ENCODE measurements at places on chromosomes 12 and 14.

- DNase-seq = no peak
Observed at GRCh38 chr12:122187466-122187865, 4.5 kb downstream of the LRRC43 start.

DNA sequence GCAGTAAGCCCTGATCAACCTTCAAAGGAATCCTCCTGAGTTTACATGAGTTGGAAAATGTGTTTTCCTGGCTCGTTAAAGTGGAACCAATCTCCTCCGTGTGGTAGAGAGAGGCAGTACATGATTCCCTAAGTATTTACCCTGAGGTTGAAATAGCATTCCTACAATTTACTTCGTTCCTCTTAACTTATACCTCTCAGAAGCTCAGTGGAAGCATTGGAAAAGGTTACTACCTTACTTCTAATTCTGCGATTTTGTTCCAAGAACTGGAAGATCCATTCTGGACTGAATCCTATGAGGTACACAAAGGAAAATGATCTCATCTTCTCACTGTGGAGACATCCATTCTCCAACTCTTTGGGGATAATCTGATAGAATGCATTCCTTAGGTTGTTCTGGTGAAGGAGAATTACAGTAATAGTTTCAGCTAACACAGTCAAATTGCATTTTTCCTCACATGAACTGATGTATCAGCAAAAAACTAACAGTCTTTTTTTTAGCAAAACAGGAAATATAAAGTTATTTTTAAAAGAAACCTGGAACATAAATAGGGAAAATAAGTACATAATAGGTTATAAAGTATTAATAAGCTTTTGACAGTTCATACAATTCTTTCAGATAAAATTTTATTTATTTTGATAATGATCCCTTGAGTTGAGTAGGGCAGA, 475.6 kb downstream of the PDZRN4 start:
- no peak for DNase-seq

GRCh38 chr12:21265932-21266331, 68.8 kb downstream of the SLCO1A2 start:
- peak; percentile 71 for DNase-seq

GRCh38 chr12:55733021-55733555, 4.3 kb upstream of the CD63 start:
- no peak for DNase-seq

DNA sequence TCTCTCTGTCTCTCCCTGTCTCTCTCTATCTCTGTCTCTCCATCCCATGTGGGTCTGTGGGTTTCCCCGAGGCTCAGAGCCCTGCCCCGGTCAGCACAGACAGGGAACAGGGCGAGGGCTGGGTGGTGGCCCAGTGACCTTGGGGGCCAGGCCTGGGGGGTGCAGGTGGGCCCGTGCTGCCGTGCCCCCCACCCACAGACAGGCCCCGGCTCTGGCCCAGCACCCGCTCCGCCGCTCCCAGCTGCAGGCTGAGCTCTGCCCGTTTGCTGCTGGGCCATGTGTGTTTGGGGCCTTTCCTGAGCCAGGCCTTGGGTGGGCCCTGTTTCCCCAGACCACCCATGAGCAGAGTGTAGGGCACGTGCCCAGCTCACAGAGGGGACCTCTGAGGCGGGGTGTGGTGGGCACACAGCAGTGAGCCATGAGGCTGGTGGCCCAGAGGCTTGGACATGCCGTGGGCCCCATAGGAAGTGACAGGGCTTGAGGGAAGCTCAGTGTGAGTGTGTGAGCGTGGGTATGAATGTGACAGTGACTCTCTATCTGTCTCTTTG, 51.0 kb downstream of the TMEM121 start:
- DNase-seq = no peak

- DNase-seq = no peak
Observed at GRCh38 chr12:54593135-54593534, 4.7 kb upstream of the PPP1R1A start.

- no peak for DNase-seq
Observed at GRCh38 chr12:95116341-95116740, 42.9 kb upstream of the NR2C1 start.

- DNase-seq = no peak
Observed at GRCh38 chr12:95096852-95097251, 23.4 kb upstream of the NR2C1 start.

DNA sequence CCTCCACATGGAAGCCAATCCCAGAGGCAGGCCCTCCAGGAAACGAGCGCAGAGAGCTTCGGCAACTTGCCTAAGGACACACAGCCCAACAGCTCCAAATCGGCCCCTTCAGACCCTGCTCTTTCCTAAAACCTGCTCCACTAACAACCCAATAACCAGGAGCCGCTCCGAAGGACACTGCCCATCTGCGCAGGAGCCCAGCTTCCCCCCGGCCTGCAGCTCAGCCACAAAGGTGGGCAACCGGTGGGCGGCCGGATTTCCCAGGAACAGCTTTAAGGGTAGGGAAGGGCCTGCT, 13.6 kb downstream of the RAB35 start:
- no peak for DNase-seq

GRCh38 chr12:11228296-11228879, 41.1 kb downstream of the PRB3 start:
- DNase-seq = peak; percentile 58

DNA sequence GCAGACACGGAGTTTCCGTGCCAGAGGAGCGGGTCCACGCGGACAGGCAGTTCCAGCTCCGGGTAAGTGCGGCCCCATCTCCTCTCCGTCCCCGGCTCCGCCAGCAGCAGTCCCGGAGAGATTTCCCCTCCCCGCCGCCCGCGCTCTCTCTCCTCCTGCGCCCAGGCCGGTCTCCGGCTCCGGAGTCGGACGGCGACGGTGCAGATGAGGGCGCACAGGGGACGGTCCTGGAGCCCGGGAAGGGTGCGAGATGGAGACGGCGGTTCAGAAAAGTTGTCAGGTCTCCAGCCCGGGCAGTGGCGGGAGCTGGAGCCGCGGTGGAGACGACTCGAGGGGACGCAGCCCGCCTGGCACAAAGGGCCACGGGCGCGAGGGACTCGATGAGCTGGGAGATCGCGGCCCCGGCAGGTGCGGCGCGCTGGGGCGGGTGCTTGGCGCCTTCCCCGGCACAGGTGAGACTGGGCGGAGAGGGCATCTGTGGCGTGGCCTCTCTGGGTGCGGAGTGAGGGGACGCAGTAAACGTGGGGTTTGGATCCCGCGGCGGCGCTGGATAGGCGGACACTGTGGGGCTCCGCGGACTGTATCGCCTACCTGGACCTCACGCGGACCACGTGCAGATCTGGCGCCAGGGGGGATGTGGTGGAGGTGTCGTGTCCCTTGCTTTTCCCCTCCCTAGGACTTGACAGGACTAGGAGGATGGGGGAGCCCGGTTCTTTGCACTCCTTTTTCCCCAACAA, 1540.3 kb upstream of the TMEM132C start:
- no peak for DNase-seq

- peak; percentile 94 for DNase-seq
Observed at GRCh38 chr12:6613776-6614512, 6.8 kb upstream of the CHD4 start.

- DNase-seq = no peak
Observed at GRCh38 chr12:83574142-83574541, 887.4 kb downstream of the TMTC2 start.

DNA sequence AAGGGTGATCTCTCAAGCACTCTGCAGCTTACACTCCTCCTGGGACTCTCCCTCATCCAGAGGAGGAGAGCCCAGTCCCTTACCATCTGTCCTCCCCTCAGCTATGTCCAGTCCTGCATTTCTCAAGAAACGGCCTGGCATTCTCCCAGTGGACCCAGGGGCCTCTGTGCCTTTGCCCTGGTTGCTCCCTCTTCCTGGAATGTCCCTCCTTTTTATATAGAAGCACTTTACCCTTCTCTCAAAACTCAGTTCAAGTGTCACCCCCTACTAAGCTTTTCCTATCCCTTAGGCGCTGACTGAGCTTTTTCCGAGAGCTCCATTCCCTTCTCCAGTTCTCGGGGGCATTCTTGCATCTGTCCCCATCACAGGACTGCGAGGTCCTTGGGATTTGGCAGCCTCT, 8.9 kb upstream of the GLRX5 start:
- no peak for DNase-seq

DNA sequence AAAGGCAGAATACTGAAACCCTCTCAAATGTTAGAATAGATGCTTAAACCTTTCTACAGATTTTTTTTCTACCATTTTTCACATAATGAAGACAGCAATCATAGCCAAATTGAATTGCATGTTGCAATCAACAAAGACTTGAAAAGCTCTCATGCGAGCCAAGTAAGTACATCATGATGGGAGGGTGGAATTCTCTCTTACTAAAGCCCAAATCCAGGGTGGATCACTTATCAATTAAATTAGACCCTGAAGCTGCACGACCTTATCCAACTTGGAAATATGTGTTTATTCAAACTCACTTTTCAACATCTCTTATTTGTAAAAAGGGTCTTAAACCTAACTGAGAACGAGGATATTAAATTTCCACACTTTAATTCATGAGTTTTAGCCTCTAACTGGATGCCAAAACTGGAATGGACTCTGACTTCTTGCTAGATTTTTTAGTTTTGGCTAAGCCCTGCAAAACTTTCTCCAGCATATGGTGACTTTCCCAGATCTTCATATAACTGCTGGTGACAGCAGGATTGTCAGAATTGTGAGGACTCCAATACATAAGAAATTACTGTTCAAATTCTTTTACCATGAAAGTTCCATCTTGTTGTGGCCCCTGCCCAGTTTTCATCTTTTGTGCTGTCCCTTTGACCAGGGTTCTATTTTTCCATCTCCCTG, 53.6 kb downstream of the HECTD4 start:
- DNase-seq = no peak

- peak; percentile 13 for DNase-seq
Observed at GRCh38 chr12:27711317-27711682, 668 bp downstream of the MRPS35 start.

DNA sequence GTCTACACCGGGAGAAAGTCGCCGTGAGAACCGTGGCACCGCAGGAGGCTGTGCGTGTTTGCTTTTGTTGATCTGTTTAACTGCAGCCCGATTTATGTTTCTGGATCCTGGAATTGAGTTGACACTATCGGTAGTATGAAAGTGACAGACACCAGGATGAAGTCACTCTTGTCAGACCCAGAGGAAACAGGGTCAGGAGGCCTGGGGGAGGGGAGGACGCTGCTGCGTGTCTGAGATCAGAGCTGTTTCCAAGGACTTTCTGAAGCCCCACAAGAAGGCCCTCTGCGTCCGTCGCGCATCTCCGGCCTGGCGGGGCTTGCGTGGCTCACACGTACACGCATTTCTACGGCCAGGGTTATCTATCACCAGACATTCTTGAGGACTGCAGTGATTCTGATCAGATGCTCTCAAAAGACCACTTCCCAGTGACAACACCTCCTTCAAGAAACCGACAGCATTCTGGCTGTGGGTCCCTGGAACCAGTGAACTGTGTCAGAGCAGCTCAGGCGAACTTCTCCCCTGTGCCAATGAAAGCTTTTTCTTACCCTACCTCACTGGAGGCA, 263.4 kb downstream of the ADGRD1 start:
- DNase-seq = no peak

- no peak for DNase-seq
Observed at GRCh38 chr14:74891870-74892269, 10.2 kb downstream of the DLST start.

DNA sequence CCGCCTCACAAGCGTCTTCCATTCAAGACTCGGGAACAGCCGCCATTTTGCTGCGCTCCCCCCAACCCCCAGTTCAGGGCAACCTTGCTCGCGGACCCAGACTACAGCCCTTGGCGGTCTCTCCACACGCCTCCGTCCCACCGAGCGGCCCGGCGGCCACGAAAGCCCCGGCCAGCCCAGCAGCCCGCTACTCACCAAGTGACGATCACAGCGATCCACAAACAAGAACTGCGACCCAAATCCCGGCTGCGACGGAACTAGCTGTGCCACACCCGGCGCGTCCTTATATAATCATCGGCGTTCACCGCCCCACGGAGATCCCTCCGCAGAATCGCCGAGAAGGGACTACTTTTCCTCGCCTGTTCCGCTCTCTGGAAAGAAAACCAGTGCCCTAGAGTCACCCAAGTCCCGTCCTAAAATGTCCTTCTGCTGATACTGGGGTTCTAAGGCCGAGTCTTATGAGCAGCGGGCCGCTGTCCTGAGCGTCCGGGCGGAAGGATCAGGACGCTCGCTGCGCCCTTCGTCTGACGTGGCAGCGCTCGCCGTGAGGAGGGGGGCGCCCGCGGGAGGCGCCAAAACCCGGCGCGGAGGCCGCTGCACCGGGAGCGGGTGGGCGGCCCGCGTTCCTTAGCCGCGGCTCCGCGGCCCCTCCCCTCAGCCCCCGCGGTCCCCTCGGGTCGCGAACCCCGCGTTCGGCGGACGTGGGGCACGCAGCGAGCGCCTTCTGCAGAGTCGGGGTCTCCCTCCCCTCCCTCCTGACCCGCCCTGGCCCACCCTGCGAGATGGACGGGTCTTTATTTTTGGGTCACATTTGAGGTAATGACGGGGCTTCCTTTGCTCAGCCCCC, at the start of gene UBC:
TSS of gene UBC (minus strand) at position 259 of the 847 bp plus-strand sequence. CDS start 879 bp downstream, outside the sequence.
- no peak for DNase-seq

DNA sequence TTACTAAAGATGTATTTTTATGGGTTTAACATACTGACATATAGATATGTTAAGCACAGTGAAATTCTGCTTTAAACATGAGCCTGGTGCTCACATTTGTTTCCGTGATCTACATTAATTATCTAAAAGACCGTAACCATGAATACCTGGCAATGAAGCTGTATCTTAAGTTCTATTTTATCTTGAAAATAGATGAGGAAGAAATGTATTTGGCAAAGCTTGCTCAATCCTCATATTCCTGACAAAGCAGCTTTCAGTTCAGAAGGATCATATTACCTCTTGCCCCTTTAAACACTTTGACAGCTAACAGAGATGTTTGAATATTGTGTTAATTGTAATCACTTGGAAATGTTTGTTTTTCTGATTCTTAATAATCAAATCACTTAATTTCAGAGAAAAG, 9.8 kb downstream of the EPYC start:
- no peak for DNase-seq

GRCh38 chr14:29937116-29937515, 9.5 kb upstream of the PRKD1 start:
- DNase-seq = no peak

DNA sequence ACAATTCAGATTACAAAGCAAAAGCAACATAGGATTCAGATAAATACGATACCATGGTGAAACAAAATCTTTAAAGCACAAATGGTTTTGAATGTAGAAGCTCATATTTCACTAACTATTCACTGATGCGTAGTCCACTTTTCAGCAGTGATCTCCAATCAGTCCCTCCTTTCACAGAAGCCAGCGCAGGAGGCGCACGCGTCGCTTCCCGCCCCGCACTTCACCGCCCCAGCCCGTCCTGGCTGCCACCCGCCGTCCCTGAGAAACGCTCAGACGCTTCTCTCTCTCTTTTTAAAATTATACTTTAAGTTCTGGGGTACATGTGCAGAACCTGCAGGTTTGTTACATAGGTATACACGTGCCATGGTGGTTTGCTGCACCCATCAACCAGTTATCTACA, 19.8 kb upstream of the CHFR start:
- DNase-seq = no peak

Data from AML-193 (cell line).